Upper lobe of right lung (tissue), 1 donor: ENCODE measurements at places on chromosomes 3 and 15.

- no peak overlapping the region for H3K4me3 ChIP-seq
- DNase-seq, result no peak
- H3K27ac ChIP-seq, result no peak overlapping the region
- H3K27me3 ChIP-seq, result no peaks in the 10 kb centered on the region
- no peaks in the 10 kb centered on the region for H3K4me1 ChIP-seq
- H3K36me3 ChIP-seq, result no peaks in the 10 kb centered on the region
Observed at GRCh38 chr3:36707623-36708409, 56.5 kb downstream of the DCLK3 start.

- H3K4me3 ChIP-seq, result peak overlapping the region; percentile 76
- H3K27me3 ChIP-seq, result no peaks in the 10 kb centered on the region
- peaks cover 22% of the 10 kb centered on the region for H3K4me1 ChIP-seq
- no peak for DNase-seq
- H3K36me3 ChIP-seq, result no peaks in the 10 kb centered on the region
- peak overlapping the region; percentile 26 for H3K27ac ChIP-seq
Observed at GRCh38 chr3:99872923-99873254, 55.2 kb downstream of the CMSS1 start.

GRCh38 chr3:150528354-150528797, 17.9 kb downstream of the SERP1 start:
- H3K27me3 ChIP-seq, result no peaks in the 10 kb centered on the region
- H3K4me1 ChIP-seq, result no peaks in the 10 kb centered on the region
- no peak for DNase-seq

DNA sequence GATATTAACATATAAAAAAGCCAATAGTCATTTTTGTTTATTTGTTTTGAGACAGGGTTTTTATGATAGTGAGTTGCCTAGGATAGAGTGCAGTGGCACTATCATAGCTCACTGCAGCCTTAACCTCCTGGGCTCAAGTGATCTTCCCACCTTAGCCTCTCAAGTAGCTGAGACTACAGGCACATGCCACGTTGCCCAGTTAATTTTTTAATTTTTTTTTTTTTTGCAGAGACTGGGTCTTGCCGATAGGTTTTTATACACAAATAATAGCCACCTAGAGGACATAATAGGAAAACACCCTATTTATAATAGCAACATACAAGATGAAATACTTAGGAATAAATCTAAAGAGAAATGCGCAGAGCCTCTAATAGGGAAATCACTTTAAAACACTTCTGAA, 13.3 kb downstream of the EIF3J start:
- H3K27me3 ChIP-seq, result no peaks in the 10 kb centered on the region
- DNase-seq, result no peak
- H3K27ac ChIP-seq, result no peak overlapping the region
- no peak overlapping the region for H3K4me3 ChIP-seq
- H3K36me3 ChIP-seq, result peaks cover 45% of the 10 kb centered on the region

DNA sequence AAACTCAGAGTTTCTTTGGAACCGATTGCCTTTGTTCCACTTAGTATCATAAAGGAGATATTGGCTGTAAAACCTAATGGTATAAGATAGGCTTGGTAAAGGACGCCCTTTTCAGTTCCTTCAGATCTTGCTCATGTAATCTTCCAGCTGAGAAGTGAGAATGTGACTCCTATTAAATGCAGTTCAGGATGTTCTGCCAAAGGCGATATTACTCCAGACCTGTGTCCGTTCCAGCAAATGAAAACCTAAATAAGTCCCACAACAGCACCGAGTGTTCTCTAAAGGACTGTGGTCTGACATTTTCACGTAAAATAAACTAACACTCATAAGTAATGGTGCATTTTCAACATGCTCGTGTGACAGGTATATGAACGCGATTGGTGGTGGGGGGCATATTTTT, 276.2 kb downstream of the FEZF2 start:
- no peaks in the 10 kb centered on the region for H3K27me3 ChIP-seq
- H3K4me1 ChIP-seq, result peaks cover 5% of the 10 kb centered on the region
- DNase-seq, result no peak
- H3K36me3 ChIP-seq, result no peaks in the 10 kb centered on the region
- peak overlapping the region; percentile 25 for H3K27ac ChIP-seq

GRCh38 chr3:195757438-195757770, 36.6 kb downstream of the MUC20 start:
- no peaks in the 10 kb centered on the region for H3K4me1 ChIP-seq
- peaks cover 35% of the 10 kb centered on the region for H3K27me3 ChIP-seq
- H3K27ac ChIP-seq, result no peak overlapping the region

DNA sequence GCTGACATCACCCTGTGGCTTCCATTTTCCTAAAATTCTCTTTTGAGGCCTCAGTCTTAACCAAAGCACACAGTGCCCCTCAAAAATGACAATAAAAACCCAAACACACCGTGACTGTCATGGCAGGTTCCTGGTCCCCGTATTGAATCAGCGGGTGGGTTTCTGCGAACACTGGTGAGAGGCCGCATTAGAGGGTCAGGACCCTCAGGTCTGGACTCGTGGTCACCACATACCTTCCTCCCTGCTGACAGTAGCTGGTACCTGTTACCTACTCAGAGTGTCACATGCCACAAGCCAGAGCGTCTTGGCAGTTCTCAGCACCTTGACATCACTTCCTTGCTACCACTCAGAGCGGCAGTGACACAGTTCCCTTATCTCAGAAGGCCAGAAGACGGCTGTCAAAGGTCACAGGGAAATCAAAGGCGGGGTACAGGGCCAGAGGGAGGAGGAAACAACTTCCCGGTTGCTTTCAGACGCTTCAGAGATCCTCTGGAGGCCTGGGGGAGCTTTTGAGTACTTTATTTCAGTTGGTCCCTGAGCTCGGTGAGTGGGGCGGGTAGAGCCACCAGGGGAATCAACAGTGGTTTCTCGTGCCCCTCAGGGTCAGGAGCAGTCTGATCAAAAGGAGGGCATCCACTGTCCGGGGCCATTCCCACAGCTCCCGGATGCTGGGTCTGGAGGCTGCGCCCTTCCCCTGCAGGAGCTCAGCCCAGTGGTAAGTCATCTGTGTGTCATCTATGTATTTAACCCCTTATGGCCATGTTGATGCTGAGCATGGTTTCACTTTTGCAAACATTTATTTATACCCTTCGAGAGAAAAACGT, at the start of the genes CCR5AS and CCRL2:
CCR5AS (minus strand) TSS at position 279 of the 824 bp plus-strand sequence.
CCRL2 (plus strand) TSS at position 472 of the 824 bp plus-strand sequence. CDS start 821 bp downstream, outside the sequence.
- DNase-seq, result peak; percentile 80
- H3K36me3 ChIP-seq, result peaks cover 8% of the 10 kb centered on the region
- peaks cover 44% of the 10 kb centered on the region for H3K4me1 ChIP-seq
- peak within 1 kb of the TSS; percentile 52 for H3K4me3 ChIP-seq
- H3K27me3 ChIP-seq, result no peaks in the 10 kb centered on the region
- H3K27ac ChIP-seq, result peak within 1 kb of the TSS; percentile 93

DNA sequence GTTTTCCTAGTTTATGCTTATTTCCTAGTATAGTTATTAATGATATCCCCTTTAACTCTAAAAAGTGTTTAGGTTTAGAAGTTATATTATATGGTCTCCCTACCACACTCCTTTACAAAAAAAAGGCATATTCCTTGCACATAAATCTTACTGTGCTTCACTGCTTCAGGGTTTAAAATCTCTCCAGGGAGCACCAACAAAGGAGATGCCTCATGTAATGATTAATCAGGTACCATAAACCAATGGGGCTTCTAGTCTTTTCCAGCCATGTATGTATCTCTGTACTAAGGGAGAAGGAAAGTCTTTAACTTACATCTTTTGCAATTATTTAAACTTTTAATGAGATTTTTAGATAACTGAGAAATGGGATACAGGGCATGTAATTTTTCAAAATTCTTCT, 91.5 kb upstream of the RBMS3 start:
- DNase-seq, result no peak
- no peaks in the 10 kb centered on the region for H3K27me3 ChIP-seq
- H3K4me1 ChIP-seq, result no peaks in the 10 kb centered on the region
- H3K36me3 ChIP-seq, result no peaks in the 10 kb centered on the region

- no peaks in the 10 kb centered on the region for H3K27me3 ChIP-seq
- no peak overlapping the region for H3K4me3 ChIP-seq
- H3K36me3 ChIP-seq, result no peaks in the 10 kb centered on the region
Observed at GRCh38 chr15:65937054-65937453, 67.8 kb downstream of the RAB11A start.

- H3K4me3 ChIP-seq, result no peak overlapping the region
- no peaks in the 10 kb centered on the region for H3K4me1 ChIP-seq
- DNase-seq, result no peak
- H3K27ac ChIP-seq, result no peak overlapping the region
- no peaks in the 10 kb centered on the region for H3K36me3 ChIP-seq
- no peaks in the 10 kb centered on the region for H3K27me3 ChIP-seq
Observed at GRCh38 chr15:39530480-39531342, 50.2 kb upstream of the THBS1 start.

DNA sequence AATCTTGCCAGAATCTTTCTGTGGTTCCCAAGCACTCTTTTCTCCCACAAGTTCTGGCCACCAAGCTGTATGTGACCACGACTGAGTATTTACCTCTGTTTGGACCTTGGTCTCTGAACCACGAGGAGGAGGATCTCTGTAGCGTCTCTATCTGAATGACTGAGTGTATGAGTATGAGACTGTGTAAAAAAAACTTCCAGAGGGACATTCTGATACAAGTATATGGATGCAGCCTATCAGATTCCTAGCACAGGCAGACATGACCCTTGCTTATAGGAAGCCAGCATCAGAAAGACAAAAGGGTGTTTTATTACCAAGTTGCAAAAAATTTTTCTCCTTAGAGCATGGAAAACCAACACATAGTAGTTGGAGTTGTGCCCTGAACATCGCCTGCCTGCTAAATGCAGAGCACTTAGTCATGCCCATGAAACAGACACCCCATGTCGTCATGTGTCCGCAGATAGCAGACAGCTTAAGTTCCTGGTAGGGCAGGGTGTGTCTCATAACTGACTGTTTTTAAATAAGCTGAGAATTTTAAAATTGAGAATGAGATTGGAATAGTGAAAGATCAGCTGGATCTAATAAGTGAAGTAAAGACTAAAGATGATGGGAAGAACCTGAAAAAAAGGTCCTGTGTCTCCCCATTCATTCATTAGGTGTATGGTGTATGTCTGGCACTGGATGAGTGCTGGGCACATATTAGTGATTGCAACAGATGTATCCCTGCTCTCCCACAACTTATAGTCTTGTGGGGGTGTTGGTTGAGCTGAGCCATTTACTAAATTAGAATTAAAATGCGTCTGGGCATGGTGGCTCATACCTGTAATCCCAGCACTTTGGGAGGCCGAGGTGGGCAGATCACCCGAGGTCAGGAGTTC, 30.9 kb downstream of the DAG1 start:
- no peaks in the 10 kb centered on the region for H3K36me3 ChIP-seq
- no peak for DNase-seq
- H3K27ac ChIP-seq, result peak overlapping the region; percentile 33

GRCh38 chr3:8741581-8742261, 8.1 kb downstream of the CAV3 start:
- no peak overlapping the region for H3K4me3 ChIP-seq
- H3K27me3 ChIP-seq, result no peaks in the 10 kb centered on the region
- no peak overlapping the region for H3K27ac ChIP-seq
- H3K4me1 ChIP-seq, result no peaks in the 10 kb centered on the region
- no peak for DNase-seq

- peaks cover 16% of the 10 kb centered on the region for H3K36me3 ChIP-seq
- H3K27me3 ChIP-seq, result no peaks in the 10 kb centered on the region
- no peak overlapping the region for H3K4me3 ChIP-seq
Observed at GRCh38 chr3:97970156-97970555, 2.1 kb downstream of the RIOX2 start.

DNA sequence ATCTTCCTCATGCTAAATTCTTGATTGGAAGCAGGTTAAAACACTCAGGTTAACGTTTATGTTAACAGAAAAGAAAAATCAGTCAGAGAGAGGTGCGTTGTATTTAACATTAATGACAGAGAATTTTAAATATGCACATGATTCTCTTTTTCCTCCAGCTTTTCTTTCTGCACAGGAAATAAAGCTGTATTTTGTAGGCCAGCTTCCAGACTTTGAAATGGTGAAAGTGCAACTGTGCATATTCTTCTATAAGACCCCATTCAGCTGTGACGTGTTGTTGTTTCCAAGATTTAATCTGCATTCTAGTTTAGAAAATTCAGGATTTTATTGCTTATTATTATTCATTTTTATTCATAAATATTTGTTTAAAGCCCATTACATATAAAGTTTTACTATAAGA, 11.8 kb downstream of the MBNL1 start:
- H3K27ac ChIP-seq, result no peak overlapping the region
- H3K4me3 ChIP-seq, result no peak overlapping the region
- no peaks in the 10 kb centered on the region for H3K27me3 ChIP-seq
- H3K36me3 ChIP-seq, result no peaks in the 10 kb centered on the region
- DNase-seq, result no peak

GRCh38 chr3:172084871-172085556, 45.6 kb downstream of the FNDC3B start:
- no peak overlapping the region for H3K27ac ChIP-seq
- H3K27me3 ChIP-seq, result no peaks in the 10 kb centered on the region
- H3K4me3 ChIP-seq, result no peak overlapping the region

DNA sequence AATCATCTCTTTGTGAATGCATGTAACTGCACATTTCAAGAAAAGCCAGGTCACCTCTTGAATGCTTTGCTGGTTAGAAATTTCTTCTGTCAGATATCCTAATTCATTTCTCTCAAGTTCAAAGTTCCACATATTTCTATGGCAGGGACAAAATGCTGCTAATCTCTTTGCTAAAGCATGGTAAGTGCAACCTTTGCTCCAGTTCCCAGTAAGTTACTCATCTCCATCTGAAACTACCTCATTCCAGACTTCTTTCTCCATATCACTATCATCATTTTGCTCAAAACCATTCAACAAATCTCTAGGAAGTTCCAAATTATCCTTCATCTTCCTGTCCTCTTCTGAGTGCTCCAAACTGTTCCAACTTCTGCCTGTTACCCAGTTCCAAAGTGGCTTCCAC, 230.6 kb downstream of the ZMAT3 start:
- no peak overlapping the region for H3K4me3 ChIP-seq
- DNase-seq, result no peak
- H3K27me3 ChIP-seq, result no peaks in the 10 kb centered on the region
- no peak overlapping the region for H3K27ac ChIP-seq
- no peaks in the 10 kb centered on the region for H3K4me1 ChIP-seq
- H3K36me3 ChIP-seq, result no peaks in the 10 kb centered on the region

DNA sequence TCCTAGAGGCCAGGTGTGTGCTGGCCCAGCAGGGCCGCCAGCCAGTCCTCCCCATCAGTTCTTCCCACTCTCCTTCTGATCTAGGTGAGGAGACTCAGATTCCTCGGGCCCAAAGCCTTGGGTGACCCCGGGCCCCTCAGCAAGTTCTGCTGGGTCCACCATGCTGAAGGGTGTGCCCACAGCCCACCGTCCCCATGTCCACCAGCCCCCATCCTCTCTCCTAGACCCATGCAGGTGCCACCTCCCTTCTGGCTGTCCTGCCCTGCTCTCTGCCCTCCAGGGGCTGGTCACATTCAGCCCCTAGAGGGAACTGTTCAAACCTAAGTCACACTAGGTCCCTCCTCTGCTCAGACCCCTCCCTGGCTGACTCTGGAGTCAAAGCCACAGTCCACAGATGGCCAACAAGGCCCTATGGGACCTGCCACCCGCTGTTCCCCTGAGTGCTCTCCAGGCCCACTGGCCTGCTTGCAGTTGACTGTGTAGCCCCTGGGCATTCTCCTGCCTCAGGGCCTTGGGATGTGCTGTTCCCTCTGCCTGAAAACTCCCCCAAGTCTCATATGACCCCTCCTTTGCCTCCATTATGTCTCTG, 878 bp upstream of the TLR9 start:
- no peak overlapping the region for H3K4me3 ChIP-seq
- peak; percentile 57 for DNase-seq
- no peaks in the 10 kb centered on the region for H3K27me3 ChIP-seq
- no peak overlapping the region for H3K27ac ChIP-seq
